Transverse colon (tissue), 4 donors: ENCODE measurements at places on chromosomes 4 and X.

DNA sequence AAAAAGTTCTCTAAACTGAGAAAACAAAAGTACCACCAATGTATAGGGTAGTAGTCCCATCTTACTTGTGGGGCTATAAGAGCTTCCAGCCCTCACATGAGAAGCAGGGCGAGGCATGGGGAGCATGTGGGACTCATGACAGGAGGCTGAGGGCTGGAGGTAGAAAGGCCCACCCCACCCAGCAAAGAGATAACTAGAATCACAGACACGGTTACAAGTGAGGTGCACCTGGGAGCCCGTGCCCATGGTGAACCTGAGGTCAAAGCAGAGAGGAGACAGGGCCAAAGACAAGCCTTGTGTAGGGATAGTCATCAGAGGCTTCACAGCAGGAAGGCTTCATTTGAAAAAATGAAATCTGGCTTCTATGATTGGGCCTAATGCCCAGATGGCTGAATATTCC lies 55.4 kb downstream of the TTC29 start:
- no peak for DNase-seq

- DNase-seq: no peak
These were observed 130.5 kb upstream of the SLITRK2 start for GRCh38 chrX:145687146-145687545.

GRCh38 chrX:8849945-8850344 lies 48.8 kb upstream of the FAM9A start:
- no peak for DNase-seq

- DNase-seq: no peak
These were observed 37.0 kb upstream of the IBSP start for GRCh38 chr4:87762311-87762710.

DNA sequence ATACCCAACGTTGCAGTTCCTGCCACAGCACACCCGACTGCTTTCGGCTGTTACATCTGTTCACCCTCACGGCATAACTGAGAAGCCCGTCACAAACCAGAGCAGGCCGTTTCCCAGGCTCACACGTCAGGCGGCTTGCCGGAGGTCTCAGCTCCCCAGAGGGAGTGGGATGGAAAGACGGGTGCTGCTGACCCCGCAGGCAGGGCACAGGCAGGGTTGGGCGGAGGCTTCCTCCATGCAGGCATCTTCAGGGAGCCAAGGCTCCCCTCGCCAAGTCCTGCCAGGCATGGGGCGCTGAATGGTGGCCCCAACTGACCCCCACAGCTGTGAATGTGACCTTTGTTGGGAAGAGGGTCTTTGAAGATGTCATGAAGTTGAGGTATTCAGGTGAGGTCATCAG lies 57.5 kb downstream of the ACOX3 start:
- no peak for DNase-seq

GRCh38 chr4:17704020-17704650 lies 77.3 kb downstream of the FAM184B start:
- no peak for DNase-seq

DNA sequence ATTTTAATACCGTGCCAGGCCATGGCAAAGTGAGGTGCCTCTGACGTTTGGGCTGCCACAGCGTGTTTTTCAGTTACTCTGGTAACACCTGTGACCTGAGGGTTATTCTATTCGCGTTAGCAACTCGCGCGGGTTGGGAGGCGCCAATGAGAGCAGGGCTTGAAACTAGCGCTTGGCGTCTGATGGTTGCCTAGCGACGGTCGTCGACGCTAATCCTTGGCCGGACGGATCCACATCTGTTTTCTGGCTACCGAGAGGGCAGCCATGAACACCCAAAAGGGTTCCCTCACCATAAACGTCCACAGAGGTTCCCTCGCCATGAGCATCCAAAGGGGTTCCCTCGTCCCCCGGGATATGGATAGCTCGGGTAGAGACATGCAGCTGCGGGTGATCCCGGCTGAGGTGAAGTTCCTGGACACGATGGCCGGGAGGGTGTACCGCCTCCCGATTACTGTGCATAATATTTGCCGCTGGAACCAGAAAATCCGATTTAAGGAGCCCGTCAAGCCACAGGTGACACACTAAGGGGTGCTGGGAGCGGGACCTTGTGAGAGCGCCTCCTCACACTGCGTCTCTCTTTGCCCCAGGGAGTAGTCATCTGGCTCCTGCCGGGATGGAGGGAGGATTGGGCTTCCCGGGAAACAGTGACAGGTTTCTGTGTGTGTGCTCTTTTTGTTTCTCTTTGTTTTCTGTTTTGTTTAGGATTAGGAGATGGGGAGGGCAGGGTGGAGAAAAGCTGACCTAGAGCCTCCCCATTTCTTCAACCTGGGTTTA lies at the start of gene CFAP47:
CFAP47 (plus strand) TSS at position 199 of the 774 bp plus-strand sequence; CDS start at position 265, 66 bp downstream.
- peak; percentile 12 for DNase-seq

DNA sequence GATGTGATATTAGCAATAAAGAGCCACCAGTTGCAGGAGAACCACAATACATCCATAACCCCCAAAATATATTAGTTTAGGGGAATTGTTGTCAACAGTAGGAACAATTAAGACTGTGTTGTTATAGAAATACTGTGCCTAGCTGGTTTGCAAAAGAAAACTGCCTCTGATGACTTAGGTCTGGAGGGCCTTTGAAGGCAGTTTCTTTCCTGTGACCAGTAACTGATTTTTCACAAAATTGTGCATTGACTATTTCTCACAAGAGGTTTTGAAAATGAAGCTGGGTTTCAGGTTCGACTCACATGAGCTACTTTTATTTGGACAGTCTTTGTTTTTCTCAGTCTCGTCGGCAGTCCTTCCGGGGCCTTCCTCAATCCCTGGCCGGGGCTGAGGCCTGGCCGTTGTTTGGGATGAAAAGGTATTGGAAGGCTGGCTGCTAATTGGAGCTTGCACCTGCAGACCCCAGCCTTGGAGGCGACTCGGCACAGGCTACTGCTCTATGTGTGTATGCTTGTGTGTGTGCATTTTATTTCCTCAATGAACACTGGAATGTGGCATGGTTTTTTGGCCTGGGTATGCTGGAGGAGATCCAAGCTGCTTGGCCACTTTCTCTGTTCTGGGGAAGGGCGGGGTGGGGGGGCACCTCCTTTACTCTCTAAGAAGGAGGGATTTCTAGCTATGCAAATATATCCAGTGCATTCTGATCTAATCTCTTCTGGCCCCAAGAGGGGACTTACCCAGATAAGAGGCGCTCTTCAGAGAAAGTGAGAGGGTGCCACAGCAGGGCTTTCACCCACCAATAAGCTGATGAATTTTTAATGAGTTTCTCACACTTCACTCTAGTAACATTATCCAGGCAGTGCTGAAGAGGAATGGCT lies 49.5 kb upstream of the LNX1 start:
- no peak for DNase-seq

- DNase-seq: no peak
These were observed 38.1 kb upstream of the EDA2R start for GRCh38 chrX:66676990-66677389.

- DNase-seq: no peak
These were observed 15.6 kb downstream of the XPNPEP2 start for GRCh38 chrX:129754056-129755024.

GRCh38 chr4:55545151-55545550 lies 1.6 kb downstream of the CLOCK start:
- DNase-seq: no peak

DNA sequence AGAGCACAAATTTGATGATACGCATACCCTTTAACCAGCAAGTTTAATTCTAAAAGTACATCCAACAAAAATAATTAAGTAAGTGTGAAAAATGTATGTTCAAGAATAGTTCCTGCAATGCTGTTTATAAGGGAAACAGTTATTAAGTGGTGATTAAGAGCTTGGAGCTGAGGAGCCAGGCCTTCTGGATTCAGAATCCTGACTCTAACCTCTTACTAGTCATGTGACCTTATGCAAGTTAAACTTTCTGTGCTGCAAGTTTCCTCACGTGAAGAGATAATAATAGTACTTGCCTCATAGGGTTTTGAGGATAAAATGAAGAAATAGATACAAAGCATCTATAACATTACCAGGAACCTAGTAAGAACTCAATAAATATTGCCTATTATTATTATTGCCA lies 77.7 kb downstream of the FAM13A start:
- no peak for DNase-seq

- no peak for DNase-seq
These were observed 25.0 kb downstream of the RFC1 start for GRCh38 chr4:39341075-39341725.
